ENCODE measurements at places on chromosomes 1 and 21.

DNA sequence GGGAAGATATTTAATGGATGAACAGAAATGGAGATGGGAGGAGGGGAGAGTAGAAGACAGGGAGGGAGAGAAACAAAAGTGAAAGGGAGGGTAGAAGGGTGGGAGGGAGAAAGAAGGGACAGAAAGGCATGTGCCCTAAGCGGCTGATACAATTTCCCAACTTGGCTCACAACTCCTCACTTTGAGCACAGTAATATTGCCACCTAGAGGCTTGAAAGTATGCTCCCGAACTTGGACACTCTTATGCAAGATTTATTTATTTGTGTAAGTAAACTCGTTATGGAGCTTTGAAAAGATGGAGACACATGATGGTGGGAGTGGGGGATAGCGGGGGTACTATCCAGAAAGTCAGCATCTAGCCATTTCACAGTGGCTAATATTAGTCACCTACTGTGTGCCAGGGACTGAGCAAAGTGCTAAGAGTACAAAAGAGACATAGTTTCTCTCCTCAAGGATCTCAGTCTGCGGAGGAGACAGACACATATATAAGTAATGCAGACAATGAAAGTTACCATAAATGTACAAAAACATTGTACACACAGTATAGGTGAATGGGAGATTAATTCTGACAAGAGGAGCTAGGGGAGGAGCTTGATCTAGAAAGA lies 189.7 kb downstream of the SEC16B start:
- peak; percentile 71 for DNase-seq

DNA sequence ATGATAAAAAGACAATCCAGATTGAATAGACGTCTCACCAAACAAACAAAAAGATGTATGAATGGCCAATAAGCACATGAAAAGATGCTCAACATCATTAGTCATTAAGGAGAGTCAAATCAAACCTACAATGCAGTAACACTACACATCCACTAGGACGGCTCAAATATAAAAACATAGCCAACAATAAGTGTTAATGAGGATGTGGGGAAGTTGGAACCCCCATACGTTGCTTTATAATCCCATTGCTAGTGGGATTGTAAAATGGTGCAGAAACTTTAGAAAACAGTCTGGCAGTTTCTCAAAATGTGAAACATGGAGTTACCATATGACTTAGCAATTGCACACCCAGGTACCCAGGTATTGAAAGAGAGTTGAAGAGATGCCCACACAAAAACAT lies 14.7 kb upstream of the IL24 start:
- DNase-seq, result no peak

- no peak for DNase-seq
These were observed 160.1 kb downstream of the PTPRC start for GRCh38 chr1:198798923-198799386.

GRCh38 chr1:56489695-56490094 lies 89.7 kb downstream of the PLPP3 start:
- no peak for DNase-seq

GRCh38 chr1:98904684-98905083 lies 100.0 kb downstream of the PLPPR5 start:
- no peak for DNase-seq

DNA sequence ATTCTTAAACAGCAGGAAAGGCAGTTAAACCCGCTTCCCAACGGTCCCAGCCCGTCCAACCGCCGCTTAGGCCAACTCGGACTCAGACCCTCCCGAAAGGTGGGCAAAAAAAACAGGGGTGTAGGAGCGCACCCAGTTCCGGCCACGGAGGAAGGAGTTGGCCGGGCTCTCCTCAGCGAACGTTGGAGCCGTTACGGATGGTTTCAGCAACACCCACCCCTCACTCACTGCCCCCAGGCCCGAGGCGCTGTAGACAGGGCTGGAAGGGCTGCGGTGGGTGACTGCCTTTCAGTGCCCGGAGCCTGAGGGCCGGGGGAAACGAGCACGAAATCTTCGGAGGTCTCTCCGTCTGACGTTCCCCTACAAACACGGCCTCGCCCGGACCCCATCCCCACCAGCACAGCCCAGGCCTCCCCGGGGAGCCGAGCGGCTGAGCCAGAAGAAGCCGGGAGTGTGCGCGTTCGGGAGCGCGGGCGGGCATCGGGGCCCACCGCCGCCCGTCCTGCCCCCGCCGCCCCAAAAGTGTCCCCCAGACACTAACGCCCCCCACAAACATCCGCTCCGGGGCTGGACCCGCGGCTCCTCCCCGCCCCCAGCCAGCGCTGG lies 1.3 kb downstream of the KDM5B start:
- DNase-seq, result peak; percentile 22

- DNase-seq, result no peak
These were observed 373.9 kb downstream of the LRRIQ3 start for GRCh38 chr1:73824065-73824464.

GRCh38 chr1:1293263-1294249 lies 13.3 kb downstream of the SCNN1D start:
- DNase-seq, result no peak

GRCh38 chr1:36159614-36160387 lies 3.8 kb downstream of the MAP7D1 start:
- no peak for DNase-seq

DNA sequence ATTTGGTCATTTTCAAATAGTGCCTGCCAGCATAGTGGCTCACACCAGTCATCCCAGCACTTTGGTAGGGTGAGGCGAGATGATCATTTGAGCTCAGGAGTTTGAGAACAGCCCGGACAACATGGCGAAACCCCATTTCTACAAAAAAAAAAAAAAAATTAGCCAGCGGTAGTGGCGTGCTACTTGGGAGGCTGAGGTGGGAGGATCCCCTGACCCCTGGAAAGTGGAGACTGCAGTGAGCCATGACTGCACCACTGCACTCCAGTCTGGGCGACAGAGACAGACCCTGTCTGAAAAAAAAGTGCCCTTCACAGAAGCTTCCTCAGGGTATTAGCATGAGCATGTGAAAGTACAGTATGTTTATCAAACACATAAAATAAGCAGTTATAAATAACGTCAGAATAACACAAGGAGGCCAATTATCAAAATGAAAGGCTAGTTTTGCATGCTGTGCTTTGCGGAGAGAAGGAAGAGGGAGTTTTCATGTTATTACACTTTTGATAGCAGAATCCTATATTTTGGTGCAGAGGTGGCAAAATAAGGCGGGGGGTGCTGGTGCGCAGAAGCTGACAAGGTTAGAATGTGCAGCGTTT lies 781 bp upstream of the METTL13 start:
- no peak for DNase-seq

DNA sequence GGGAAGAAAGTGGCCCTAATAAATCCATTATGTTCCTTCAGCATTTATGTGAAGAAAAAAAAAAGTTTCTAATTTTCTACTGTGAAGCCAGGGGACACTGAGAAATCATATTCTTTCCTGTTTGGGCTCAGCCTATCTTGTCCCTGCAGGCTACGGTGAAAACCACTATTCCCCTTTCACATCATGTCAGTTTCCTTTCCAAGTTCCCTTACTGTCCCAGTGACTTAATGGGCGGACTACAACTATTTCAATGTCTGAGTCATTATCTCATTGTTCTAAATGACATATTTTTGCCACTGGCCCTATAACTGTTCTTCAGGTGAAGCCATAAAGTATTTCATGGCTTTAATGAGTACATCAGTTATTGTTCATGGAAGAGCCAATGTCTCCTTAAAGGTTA lies 71.3 kb upstream of the BEND5 start:
- DNase-seq, result no peak

DNA sequence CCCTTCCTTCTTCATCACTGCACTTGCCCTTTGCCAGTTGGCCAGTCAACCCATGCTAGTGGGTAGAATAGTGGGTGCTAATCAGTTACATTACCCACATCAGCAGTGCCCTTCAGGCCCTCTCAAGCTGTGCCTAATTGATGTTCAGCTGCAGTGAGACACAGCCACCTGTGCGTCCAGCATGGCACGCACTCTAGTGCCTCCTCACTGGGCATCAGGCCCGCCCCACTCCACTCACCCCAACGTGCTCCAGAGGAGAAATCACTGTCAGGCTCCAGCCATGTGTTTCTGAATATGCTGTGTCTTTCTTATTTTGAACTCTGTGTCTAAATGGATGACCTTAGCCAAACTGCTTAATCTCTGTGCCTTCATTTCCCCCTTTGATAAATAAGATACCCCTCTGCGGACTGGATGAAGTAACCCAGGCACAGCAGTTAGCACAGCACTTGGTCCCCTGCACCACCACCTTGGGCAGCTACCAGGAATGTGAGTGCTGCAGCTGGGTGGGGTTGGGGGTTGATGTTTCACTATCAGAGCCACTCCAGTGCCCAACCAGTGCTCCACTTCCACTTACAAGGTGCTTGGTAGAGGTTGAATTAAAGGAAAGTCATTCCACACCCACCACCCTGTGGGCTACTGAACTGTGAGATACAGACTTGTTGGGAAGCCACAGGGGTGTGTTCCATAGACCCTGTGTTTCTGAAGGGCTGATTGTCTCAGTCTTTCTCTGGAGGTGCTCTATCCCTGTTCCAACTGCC lies 8.9 kb upstream of the ADORA3 start:
- DNase-seq, result no peak

DNA sequence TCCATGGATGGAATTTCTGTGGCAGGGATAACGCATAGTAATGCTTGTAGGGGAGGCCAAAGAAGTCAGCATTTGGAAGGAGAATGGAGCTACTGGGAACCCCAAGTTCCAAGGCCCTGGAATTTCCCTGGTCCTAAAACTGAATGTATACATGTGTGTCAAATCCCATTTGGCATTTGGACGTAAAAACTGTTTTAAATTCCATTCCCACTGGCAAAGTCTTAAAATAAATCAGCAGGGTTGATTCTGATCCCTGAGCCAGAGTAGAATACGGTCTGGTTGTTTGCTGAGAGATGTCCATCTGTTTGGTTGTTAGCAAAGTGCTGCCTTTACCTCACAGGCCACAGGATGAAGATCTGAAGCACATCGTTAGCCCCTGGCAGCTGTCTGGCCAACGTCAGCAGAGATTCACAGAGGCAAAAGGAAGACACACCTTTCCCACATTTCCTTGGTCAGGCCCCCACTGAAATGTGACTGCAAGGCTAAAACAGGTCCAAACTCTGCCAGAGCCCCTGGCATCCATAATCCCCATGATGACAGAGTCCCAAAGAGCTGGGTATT lies 62.2 kb downstream of the GORAB start:
- no peak for DNase-seq

DNA sequence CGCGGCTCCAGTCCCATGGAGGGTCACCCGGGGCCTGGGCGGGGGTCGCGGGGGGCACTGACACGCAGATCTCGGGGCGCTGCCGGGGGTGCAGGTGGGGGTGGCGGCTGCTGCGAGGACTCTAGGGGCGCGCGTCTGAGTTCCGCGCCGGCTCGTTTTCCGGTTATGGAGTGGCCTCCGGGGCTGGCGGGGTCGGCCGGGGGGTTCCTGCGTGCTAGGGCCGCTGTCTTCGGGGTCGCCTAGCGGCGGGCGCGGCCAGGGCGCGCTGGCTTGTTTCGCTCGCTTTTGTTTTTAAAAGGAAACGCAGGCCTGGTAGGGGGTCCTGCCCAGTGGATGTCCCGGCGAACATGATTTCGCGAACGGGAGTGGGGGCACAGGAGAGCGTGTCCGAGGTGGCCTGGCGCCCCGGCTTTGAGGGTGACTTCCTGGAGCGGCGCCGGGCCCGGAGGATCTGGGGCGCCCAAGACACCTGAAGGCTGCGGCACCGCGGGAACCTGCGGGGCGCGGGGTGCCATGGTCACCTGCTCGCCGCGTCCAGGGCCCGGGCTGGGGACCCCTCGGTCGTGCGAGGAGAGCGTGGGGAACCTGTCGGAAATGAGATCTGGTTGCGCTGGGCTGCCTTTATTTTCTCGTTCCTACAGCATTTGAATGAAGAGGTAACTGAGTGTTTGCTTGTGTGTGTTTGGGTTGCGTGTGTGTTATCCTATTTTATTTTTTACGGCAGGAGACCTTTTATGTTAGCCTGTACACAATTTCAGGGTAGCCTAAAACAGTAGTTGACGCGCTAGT lies 618 bp downstream of the ETS2 start:
- DNase-seq, result peak; percentile 31

- DNase-seq, result no peak
These were observed 1.6 kb upstream of the C1orf35 start for GRCh38 chr1:228104526-228105269.

GRCh38 chr1:37458551-37458950 lies 15.8 kb upstream of the ZC3H12A start:
- no peak for DNase-seq

- peak; percentile 66 for DNase-seq
These were observed 240.1 kb downstream of the DISC1 start for GRCh38 chr1:231866392-231867331.

- no peak for DNase-seq
These were observed 20.9 kb upstream of the RGS13 start for GRCh38 chr1:192615055-192615454.

GRCh38 chr1:240094041-240094722 lies 2.5 kb downstream of the FMN2 start:
- no peak for DNase-seq

DNA sequence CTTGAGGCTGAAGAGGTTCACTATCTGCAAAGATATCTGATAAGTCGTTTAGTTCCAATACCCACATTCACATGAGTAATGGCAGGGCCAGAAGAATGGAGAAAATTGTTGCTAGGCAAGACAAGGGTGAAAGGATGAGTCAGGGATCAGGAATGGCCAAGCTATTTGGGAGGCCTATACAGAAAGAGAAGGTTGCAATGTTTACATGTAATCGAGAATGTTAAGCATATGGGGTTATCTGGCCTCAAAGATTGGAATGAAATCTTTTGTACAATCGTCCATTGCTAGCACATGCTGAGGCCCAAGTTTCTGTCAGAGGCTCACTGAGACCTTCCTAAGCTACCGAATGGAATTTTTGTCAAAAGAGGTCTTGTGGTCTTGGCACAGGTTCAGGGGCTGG lies 299.9 kb upstream of the PLD5 start:
- DNase-seq, result no peak

- no peak for DNase-seq
These were observed 63.8 kb downstream of the TBCE start for GRCh38 chr1:235430991-235431390.

GRCh38 chr1:239587574-239588369 lies 201.4 kb downstream of the CHRM3 start:
- DNase-seq, result no peak

DNA sequence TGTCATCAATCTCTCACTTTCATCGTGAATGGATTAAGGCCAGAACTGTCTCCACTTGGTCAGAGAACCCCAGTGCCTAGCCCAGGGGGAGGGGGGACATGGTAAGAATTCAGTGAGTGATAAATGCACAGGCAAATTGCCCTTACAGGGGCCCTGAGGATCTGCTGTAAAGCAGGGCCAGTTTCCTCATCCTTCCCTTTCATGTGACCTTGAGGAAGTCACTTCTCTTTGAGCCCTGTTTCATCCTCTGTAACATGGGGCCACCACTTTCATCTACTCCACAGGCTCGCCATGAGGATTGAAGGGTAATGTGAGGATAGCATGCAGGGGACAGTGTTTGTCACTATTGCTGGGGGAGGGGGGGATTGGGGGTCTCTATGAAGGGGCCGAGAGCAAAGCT lies 28.1 kb upstream of the C1QA start:
- no peak for DNase-seq

DNA sequence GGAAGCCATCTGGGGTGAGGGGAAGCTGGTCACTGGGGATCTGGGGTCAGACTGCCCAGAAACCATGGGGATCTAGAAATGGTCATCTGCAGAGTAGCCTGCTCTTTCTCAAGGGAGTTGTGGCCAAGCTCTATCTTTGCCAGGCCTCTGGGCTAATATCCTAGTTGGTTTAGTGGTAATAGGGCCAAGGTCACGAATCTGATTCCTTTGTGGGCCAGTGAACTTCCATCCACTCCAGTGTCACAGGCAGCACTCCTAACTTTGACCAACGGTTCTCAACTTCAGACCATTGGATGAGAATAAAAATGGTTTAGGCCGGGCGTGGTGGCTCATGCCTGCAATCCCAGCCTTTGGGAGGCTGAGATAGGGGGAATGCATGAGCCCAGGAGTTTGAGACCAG lies 28.1 kb upstream of the PPP2R5A start:
- no peak for DNase-seq

GRCh38 chr1:3593334-3593733 lies 18.0 kb downstream of the MEGF6 start:
- DNase-seq, result no peak

Data from AG20443 (cell line).